ENCODE measurements at places on chromosomes 3 and 15. TPM values are rescaled to one million over a fixed set of nuclear protein-coding genes. Genes with fewer than 3 reads are reported as not detected.

Gene FAH
- total RNA-seq, result 6.8 TPM

GRCh38 chr3:30475038-30475808 lies 131.2 kb upstream of the TGFBR2 start:
- H3K4me3 ChIP-seq, result no peak overlapping the region
- no peaks in the 10 kb centered on the region for H3K27me3 ChIP-seq
- H3K36me3 ChIP-seq, result no peaks in the 10 kb centered on the region

GRCh38 chr3:25097023-25097422 lies 331.0 kb upstream of the RARB start:
- no peaks in the 10 kb centered on the region for H3K36me3 ChIP-seq
- no peak overlapping the region for H3K27ac ChIP-seq
- no peak for DNase-seq
- no peaks in the 10 kb centered on the region for H3K27me3 ChIP-seq
- no peak overlapping the region for H3K4me3 ChIP-seq

Gene MKRN2OS
- total RNA-seq, result not detected

- no peak for DNase-seq
- H3K27ac ChIP-seq, result no peak overlapping the region
- no peak overlapping the region for H3K4me3 ChIP-seq
- H3K36me3 ChIP-seq, result no peaks in the 10 kb centered on the region
- no peaks in the 10 kb centered on the region for H3K27me3 ChIP-seq
Observed at GRCh38 chr3:99236576-99236975, 335.1 kb upstream of the DCBLD2 start.

Gene ZBBX
- total RNA-seq, result not detected

GRCh38 chr15:82621970-82622369 lies 25.2 kb downstream of the CPEB1 start:
- H3K36me3 ChIP-seq, result no peaks in the 10 kb centered on the region
- H3K27me3 ChIP-seq, result no peaks in the 10 kb centered on the region
- H3K4me3 ChIP-seq, result no peak overlapping the region
- no peak overlapping the region for H3K27ac ChIP-seq
- no peak for DNase-seq

- DNase-seq, result no peak
- no peak overlapping the region for H3K27ac ChIP-seq
- H3K27me3 ChIP-seq, result peaks cover 22% of the 10 kb centered on the region
- H3K4me3 ChIP-seq, result no peak overlapping the region
- H3K4me1 ChIP-seq, result no peaks in the 10 kb centered on the region
- no peaks in the 10 kb centered on the region for H3K36me3 ChIP-seq
Observed at GRCh38 chr15:51267703-51268083, 70.7 kb downstream of the CYP19A1 start.

DNA sequence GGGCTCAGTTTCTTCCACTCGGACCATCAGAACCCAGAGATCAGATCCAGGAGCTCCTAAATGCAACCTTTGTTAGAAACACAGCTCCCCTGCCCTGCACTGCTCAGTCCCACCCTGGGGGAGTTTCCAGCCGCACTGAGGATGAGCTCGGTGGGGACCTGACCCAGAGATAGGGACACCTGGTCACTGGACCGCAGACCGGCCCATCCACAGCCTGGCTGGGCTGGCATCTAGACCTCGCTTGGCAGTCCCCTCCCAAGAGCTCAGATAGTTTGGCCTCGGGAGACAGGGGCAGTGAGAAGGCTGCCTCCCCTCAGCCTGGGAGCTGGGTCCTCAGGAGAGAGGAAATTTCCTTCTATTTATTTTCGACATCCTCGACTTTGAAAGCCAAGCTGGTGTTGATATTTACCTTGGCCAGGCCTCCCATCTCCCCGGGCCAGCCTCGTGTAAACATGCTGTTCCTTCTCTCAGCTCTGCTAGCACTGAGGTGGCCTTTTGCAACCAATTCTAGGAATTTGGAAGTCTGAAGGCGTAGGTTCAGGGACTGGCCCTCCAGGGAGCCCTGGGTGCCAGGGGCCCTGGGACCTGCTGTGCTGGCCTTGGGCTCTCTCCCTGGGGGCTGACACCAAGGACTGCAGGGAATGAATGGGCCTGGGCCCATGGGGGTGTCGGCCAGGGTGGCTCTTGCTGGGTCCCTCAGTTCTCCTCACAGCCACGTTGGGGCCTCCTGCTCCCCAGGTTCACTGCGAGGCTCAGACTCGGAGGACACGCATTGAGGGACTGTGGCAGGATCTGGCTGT lies 90.1 kb downstream of the VGLL4 start:
- H3K4me1 ChIP-seq, result no peaks in the 10 kb centered on the region
- no peaks in the 10 kb centered on the region for H3K27me3 ChIP-seq
- no peak overlapping the region for H3K27ac ChIP-seq
- DNase-seq, result no peak

- H3K36me3 ChIP-seq, result no peaks in the 10 kb centered on the region
- no peaks in the 10 kb centered on the region for H3K27me3 ChIP-seq
- H3K4me1 ChIP-seq, result no peaks in the 10 kb centered on the region
- no peak overlapping the region for H3K27ac ChIP-seq
- no peak overlapping the region for H3K4me3 ChIP-seq
- no peak for DNase-seq
Observed at GRCh38 chr3:138426211-138426610, 8.2 kb upstream of the ESYT3 start.

- no peaks in the 10 kb centered on the region for H3K36me3 ChIP-seq
- no peaks in the 10 kb centered on the region for H3K4me1 ChIP-seq
- no peak overlapping the region for H3K27ac ChIP-seq
- no peaks in the 10 kb centered on the region for H3K27me3 ChIP-seq
- H3K4me3 ChIP-seq, result no peak overlapping the region
Observed at GRCh38 chr3:27614592-27614991, 107.5 kb downstream of the EOMES start.

- no peaks in the 10 kb centered on the region for H3K4me1 ChIP-seq
- no peaks in the 10 kb centered on the region for H3K27me3 ChIP-seq
- H3K36me3 ChIP-seq, result no peaks in the 10 kb centered on the region
- no peak for DNase-seq
- no peak overlapping the region for H3K4me3 ChIP-seq
Observed at GRCh38 chr3:28124882-28125281, 116.5 kb upstream of the CMC1 start.

DNA sequence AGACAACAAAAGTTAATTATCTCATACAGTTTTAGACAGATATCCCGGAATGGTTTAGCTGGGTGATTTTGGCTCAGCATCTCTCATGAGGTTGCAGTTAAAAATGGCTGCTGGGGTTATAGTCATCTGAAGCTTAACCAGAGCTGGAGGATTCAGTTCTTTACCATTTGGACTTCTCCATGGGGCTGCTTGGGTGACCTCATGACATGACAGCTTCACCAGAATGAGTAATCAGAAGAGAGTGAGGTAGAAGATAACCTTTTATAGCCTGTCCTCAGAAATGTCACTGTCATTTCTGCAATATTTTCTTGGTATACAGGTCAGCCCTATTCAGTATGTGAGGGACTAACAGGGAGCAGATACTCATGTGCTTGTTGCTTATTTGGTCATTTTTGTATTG lies 30.9 kb downstream of the TFG start:
- H3K4me3 ChIP-seq, result no peak overlapping the region
- no peak overlapping the region for H3K27ac ChIP-seq
- DNase-seq, result no peak

Gene CADPS
- total RNA-seq, result 0.49 TPM

Data from T-cell (primary cell).